ENCODE measurements at places on chromosomes 6 and 20. TPM values are rescaled to one million over a fixed set of nuclear protein-coding genes. Genes with fewer than 3 reads are reported as not detected.

Gene MYB
- 4.8 TPM for total RNA-seq

Gene PLEKHG1
- total RNA-seq, result 12.5 TPM

Gene NKX2-2
- total RNA-seq, result not detected

Gene RNF144B
- total RNA-seq, result 26.1 TPM

Gene TCF19
- total RNA-seq, result 1.9 TPM

Gene POPDC3
- total RNA-seq, result not detected

Gene NFATC2
- 12.2 TPM for total RNA-seq

Gene TDRD6
- total RNA-seq, result not detected

Gene HTR1E
- total RNA-seq, result not detected

Gene SDC4
- 17.1 TPM for total RNA-seq

Gene PCSK2
- not detected for total RNA-seq

Gene PRR18
- total RNA-seq, result not detected

Gene PNPLA1
- total RNA-seq, result 1.2 TPM

Gene STMND1
- total RNA-seq, result not detected

Gene COL19A1
- 9.1 TPM for total RNA-seq

Gene WFDC10B
- total RNA-seq, result not detected

Gene KIF13A
- 18.1 TPM for total RNA-seq

Gene SNX9
- 42.3 TPM for total RNA-seq

Gene CRISP2
- not detected for total RNA-seq

All from mononuclear cell (primary cell).